ENCODE measurements at places on chromosomes 11 and 22. TPM values are rescaled to one million over a fixed set of nuclear protein-coding genes. Genes with fewer than 3 reads are reported as not detected.

Gene ASRGL1
- 11.1 TPM for total RNA-seq

Gene KDM4E
- total RNA-seq: not detected

Gene HORMAD2
- total RNA-seq: not detected

Gene HTR3A
- not detected for total RNA-seq

Gene ALX4
- total RNA-seq: not detected

Gene ABCC8
- not detected for total RNA-seq

Gene TSPAN4
- 16.2 TPM for total RNA-seq

Gene PHRF1
- 42.3 TPM for total RNA-seq

Gene DDX25
- 0.14 TPM for total RNA-seq

Gene MUC6
- not detected for total RNA-seq

Gene LRRC4C
- not detected for total RNA-seq

Gene SLC22A12
- not detected for total RNA-seq

Gene CARNS1
- 3.7 TPM for total RNA-seq

Gene KRTAP5-10
- total RNA-seq: not detected

Gene OR52I2
- not detected for total RNA-seq

Gene APLNR
- total RNA-seq: not detected

Gene DDI1
- total RNA-seq: not detected

Gene OR52E2
- total RNA-seq: not detected

Gene BLID
- not detected for total RNA-seq

Gene SGSM1
- not detected for total RNA-seq

Gene NUDT22
- total RNA-seq: 69.6 TPM
